ENCODE measurements at places on chromosomes 5 and 9.

DNA sequence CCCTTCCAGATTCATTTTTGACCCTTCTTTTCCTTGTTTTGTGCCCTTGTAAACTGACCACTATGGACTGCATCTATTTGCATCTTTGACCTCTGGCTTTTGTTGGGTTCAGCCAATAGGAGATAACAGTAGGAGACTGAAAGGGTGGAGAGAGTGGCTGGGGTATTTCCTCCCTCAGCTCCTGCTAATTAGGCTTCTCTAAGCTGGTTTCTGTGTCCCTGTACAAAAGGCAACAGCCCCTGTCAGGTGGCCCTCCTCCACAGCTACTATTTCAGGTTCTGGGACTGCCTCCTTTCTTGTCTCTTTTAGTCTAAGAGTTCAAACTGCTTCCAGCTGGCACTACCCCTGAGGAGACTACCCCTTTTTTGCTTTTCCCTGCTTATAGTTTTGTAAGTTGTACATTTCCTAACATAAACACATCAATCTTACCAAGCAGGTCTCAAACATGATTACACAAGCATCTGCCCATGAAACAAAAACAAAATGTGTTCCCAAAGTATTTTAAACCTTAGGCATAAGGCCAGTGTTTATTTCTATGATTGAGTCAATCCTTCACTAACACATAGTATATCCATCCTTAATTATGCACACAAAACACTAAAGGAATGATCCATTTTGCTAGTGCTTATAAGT, 262.0 kb upstream of the TRPM3 start:
- DNase-seq: no peak

GRCh38 chr5:133062276-133062675, 10.5 kb downstream of the HSPA4 start:
- DNase-seq: no peak

GRCh38 chr5:71883742-71884103, 164.6 kb downstream of the CARTPT start:
- no peak for DNase-seq

DNA sequence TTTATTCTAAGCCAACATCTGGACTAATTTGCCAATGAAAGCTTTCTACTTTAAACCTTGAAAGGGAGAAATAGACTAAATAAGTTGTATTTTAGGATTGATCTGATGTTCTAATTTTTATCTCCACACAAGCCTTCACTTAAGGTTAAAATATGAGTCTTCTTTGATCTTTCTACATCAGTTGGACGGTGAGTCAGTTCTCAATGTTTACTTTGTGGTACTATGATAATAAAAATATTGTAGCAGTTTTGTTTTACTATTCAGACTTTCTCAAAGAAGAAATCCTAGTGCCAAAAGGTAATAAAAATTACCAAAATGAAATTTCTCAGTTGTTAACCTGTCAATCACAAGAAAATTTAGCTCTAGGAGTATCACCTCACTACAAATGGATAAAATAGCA, 203.5 kb upstream of the RGMB start:
- no peak for DNase-seq

GRCh38 chr5:99706160-99706559, 777.4 kb upstream of the CHD1 start:
- DNase-seq: no peak

DNA sequence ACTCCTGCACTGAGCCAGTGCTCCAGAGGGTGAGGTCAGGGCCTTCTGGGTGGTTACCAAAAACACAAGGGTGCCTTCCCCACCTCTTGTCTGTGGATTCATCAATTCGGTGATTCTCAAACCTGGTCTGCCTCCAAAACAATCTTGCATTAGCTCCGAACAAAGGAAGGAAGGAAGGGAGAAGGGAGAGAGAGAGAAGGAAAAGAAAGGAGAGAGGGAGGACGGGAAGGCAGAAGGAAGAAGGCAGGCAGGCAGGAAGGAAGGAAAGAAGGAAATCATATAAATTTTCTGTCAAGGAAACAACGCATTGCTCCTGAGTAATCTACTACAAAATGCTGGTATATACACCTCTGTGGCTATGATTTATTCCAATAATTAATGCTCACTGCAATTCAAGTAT, 39.3 kb downstream of the MYO10 start:
- DNase-seq: no peak

GRCh38 chr9:133752739-133753446, 14.7 kb upstream of the SARDH start:
- peak; percentile 55 for DNase-seq

DNA sequence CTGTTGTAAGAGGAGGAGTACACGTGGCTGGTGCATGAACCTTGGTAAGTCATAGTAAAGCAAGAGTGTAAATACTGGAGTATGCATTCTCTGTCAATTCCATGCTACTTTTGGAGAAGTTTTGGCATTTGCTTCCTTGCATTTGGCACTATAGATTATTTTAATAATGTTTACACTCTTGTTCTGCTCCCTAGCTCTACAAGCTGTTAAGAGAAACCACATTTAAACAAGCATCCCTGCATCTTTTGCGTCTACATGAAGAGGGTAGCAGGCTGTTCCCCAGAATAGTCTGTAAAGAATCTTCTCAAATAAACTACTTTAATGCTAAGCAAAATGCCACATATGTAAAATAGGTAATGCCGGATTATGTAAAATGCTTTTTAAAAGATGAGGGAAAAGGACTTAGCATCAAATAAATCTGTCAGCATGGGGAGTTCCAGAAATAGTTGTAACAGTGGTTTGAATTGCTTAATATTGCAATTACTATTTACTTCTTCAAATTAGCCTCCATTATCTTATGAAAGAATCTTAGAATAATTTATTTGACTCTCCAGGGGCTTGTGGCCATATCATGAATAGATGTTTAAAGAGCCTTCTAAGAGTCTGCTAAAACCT, 2127.3 kb upstream of the WWC1 start:
- DNase-seq: no peak

GRCh38 chr5:137091472-137091871, 407.7 kb downstream of the SPOCK1 start:
- DNase-seq: no peak

- no peak for DNase-seq
Observed at GRCh38 chr9:89431930-89432725, 65.8 kb downstream of the SEMA4D start.

GRCh38 chr5:135085133-135085935, 51.3 kb upstream of the PITX1 start:
- no peak for DNase-seq

DNA sequence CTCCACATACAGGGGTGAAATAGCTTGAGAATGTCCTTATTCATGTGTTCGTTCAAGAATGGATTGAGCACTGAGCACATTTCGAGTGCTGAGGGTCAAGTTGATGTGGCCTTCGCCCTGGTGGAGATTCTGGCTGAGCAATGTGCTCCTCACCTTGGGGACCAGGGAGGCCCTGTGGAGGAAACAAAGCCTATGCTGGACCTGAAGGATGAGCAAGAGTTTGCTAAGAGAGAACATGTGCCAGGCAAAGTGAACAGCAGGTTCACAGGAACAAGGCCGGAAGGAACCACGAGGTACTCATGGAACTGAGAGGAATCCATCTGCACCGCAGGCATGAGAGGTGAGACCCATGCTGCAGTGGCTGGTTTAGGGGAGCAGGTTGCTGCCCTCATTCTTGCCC, 102.4 kb downstream of the PSD2 start:
- no peak for DNase-seq

GRCh38 chr5:36346896-36347690, 45.4 kb upstream of the RANBP3L start:
- DNase-seq: no peak

DNA sequence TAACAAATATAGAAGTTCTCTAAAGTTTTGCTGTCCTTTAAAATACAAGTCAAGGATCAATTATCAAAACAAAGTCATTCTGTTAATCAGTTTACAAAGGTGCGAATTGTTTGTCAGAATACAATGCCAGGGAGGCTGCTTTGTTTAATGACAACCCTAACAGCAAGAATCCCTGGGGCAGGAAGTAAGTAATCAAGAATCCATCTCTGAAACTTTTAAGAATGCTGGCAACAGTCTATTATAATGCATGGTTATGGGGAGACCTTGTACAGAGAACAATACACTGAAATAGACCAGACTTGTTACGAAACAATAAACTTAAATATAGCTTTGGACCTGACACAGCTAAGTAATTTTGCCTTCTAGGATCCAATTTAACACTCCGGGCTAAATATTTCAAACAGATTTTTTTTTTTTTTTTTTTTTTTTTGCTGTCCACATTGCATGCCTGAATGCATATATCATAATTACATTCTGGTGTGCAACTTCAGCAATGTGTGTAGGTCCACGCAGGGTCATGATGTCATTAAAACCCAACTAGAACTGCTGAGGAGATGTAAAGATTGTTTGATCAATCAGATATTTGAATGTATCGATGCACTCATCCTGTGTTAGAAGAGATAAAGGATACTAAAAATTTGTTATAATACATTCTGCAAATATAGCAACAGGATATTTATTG, 421.3 kb downstream of the CETN3 start:
- no peak for DNase-seq

GRCh38 chr9:88224938-88225337, 86.7 kb upstream of the SPATA31C2 start:
- DNase-seq: no peak

DNA sequence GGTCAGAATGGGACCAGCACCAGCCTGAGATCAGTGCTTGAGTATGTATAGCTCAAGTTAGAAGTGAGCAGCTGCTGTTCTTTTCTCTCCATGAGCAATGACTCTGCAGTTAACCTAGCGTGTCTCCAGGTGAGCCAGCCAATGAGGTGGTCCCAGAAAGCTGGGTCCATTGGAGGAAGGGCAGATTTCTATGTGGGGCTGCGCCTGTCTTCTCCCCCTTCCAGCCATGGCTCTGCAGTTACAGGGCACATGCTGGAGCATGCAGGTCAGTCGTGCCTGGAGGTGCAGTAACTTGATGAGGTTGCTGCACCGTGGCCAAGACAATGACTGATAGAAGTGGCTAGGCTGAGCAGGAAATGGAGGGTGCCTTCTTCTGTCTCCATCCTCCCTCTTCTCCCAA, 29.6 kb upstream of the CXCL14 start:
- DNase-seq: peak; percentile 88

GRCh38 chr5:76542887-76543690, 80.1 kb downstream of the F2RL2 start:
- DNase-seq: no peak

DNA sequence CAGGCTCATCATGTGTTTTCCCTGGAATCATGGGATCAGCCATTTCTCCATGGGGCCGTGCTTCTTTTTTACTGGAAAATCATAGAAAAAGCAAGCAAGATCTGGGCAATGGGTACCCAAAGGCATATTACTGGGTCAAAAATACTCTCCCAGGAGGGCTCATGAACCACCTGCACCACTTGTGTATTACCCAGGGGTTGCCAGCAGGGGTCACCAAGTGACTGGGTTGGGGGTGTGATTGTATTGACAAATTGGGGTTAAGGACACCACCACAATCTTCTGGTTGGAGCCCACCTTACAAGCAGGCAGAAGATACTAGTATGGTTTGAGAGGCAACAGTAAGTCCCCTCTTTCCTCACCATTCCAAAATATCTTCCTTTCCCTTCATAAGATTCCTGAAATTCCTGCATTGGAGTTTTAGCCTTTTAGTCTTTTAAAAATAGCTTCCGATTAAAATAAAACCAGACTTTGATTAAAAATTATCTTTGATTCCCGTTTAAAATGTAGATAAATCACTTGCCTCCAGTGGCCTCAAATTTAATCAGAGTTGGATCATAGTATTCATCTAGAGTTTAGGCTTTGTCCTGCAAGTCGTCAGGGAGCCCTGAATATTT, 603.3 kb downstream of the KIF4B start:
- DNase-seq: no peak

- DNase-seq: no peak
Observed at GRCh38 chr9:7315746-7316145, 483.8 kb downstream of the DMAC1 start.

GRCh38 chr5:179161901-179162300, 101.7 kb downstream of the ZNF354C start:
- DNase-seq: no peak

Measured in esophagus muscularis mucosa (tissue), 4 donors.